ENCODE measurements at places on chromosomes 12 and 14.

DNA sequence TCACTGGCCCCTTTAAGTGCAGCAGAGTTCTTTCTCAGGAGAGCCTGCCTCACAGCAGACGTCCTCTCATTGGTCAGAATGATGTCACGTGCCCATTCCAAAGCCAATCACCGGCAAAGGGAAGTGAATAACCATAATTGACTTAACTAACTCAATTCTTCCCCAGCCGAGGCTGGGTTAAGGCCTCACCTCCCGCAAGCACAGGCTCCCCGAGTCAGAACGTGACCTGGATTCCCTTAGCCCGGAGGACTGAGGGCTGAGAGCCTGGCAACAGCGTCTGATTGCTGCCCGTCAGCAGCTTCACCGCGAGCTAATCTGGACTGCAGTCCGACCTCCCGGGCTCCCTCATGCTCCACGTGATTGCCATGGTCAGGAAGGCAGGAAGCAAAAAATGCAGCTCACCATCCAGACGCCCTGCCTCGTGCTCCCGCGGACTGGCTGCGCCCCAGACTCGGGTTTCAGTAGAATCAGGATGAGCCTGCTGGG, 92.1 kb upstream of the FZD10 start:
- no peak for DNase-seq

GRCh38 chr12:19620222-19620621, 180.9 kb downstream of the AEBP2 start:
- DNase-seq, result no peak

GRCh38 chr12:59859171-59859510, 263.3 kb downstream of the SLC16A7 start:
- no peak for DNase-seq

DNA sequence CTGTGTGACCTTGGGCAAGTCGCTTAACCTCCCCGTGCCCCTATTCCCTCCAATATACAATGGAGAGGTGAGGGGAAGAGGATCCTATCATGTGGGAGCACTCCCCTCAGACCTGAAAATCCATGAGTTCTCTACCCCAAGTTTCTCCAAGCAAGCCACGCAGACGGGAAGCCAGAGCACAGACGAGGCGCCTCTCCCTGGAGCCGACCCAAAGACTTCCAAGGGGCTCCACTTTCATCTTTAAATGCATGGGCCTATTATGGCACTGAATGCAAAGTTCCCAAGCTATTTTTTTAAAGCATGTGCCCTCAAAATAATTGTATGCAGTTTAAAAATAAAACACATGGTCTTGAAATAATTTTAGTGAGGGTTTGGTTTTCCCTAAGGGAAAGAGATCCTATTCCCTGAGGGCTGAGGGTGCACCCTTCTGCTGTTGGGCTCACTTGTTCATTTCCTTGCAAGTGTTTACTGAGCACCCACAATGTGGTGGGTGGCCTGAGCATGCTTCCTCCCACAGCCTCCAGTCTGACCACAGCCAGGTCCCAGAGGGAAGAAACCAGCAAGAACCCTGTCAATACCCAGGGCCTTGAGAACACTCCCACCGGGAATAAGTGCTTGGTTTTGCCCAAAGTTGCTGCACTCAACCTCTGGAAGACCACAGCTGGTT, 14.6 kb downstream of the CMKLR1 start:
- DNase-seq, result no peak

- no peak for DNase-seq
These were observed 3.4 kb upstream of the KRT80 start for GRCh38 chr12:52195065-52195730.

DNA sequence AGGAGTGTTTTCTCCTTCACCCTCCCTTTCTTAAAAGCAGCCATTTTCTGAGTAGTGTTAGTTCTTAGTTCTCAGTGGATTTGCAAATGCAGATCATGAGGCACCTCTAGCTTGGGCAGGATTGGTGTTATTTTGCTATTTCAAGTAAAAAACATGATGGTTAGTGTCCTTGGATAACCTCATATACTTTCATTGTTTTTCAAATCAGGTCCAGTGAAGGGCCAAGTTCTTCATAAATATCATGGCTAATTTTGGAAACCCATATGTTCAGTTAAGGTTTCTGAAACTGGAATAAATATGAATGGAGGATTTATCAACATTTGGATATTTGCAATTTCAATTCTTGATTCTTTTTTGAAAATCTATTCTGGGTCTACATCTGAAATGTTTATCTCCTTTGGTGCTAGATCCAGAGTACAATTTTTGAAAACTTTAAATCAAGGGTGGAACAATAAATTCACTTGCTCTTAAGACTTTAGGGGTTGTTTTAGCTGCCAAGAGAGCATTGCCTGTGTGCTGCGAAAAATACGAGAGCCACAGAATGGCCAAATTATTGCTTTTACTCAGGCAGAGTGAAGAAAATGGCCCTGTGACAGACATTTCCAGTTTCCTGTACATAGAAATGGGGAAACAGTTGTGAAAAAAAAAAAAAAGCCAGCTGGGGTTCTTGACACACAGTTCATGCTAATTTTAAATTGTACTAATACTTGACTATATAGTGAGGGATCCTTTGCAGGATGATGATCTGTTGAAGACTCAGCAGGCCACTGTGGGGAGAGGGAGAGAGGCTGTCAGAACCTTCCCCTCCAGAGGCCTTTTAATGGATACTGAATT, 104.6 kb downstream of the BICD1 start:
- DNase-seq, result no peak

DNA sequence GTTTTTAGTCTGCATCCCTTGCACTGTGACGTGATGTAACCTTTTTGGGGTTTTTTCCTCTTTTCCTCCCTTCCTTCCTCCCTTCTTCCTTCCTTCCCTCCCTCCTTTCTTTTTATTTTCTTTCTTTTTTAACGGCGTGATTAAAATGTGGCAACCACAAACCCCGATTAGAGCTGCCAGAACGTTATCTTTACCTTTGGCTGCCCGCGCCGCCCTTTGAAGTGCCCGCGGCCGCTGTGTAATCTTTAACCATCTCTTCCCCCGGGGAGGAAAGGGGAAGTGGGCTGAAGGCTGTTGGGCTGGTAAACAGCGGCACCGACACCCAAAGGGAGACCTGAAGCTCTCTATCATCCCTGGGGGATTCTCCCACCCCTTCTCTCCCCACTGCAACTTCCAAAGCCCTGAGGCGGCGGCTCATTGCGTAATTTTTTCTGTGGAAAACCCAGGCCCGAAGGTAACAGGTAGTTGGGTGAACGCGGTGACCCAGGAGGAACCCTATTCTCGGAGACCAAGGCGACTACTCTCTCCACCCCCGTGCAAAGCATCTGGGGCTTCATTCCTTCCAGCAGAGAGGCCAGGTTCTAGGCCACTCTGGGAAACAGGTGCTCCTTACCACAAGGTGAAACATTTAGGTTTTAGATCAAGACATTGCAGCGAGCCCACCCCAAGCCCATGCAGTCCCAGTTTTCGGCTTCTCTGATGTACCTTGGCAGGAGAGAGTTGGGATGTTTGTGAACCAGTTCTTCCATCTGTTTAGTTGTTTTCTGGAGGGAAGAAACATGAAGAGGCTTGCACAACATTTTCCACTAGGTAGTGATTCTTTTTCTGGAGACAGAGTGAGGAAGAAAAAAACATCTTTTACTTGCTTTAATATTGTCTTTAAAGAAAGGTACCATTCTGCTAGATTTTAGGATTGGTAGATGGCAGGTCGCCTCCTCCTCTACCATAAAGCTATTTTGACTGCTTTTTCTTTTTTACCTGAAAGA, 1.5 kb downstream of the LGR5 start:
- DNase-seq, result no peak

DNA sequence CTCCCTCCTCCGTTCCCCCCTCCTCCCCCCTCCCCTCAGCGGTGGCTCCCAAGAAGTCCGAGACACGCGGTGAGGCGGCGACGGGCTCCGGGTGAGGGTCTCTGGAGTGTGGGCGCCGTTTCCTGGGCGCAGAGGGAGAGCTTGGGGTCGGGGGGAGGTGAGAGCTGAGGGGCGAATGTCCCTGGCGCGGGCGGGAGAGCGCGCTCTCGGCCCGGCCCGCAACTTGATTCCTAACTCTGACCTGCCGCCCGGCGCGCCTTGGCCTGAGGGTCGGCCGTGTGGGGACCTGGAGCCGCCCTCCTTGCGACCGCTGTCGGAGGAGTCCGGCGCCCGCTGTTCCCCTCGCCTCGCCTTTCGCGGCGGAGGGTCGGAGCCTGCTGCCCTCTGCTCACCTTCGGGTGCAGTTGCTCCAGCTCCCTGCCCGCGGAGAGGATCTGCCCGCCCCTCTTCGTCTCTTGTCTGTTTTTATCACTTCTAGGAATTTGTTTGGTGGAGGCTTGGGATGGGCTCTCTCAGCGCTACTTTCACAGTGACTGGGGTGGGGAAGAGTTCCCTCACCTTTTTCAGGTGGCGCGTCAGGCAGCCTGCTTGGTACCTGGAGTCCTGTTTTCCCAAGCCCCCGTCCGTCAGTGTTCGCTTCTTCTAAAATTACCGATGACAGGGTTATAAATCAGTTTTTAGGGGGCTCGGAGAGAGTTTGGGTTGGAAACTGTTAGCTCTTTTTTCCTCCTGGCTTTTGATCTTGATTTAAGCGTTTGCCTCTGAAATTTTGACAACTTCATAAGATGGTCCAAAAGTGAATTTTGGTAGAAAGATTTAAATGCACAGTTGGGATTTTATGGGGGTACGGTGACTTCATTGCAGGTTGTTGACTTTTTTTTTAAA, 495 bp downstream of the ADIPOR2 start:
- DNase-seq, result no peak

DNA sequence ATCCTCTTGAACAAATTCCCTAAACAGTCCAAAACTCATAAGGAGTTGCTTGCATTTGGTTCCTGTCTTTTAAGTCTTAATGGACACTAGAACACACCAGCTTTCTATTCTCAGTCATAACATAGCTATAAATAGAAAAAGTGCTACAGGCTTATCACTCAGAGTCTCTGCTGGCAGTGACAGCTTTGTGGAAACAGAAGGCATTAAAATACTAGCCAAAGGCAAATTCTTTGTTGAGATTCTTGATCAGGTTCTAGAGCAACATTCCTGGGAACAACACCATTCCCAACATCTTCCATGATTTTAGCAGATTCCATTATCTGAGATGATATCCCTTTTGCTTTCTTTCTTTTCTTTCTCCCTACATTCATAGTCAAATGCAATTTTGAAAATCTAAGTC, 207.7 kb upstream of the PLEKHG7 start:
- DNase-seq, result no peak

- DNase-seq, result no peak
These were observed 26.6 kb upstream of the NRXN3 start for GRCh38 chr14:78143489-78144145.

DNA sequence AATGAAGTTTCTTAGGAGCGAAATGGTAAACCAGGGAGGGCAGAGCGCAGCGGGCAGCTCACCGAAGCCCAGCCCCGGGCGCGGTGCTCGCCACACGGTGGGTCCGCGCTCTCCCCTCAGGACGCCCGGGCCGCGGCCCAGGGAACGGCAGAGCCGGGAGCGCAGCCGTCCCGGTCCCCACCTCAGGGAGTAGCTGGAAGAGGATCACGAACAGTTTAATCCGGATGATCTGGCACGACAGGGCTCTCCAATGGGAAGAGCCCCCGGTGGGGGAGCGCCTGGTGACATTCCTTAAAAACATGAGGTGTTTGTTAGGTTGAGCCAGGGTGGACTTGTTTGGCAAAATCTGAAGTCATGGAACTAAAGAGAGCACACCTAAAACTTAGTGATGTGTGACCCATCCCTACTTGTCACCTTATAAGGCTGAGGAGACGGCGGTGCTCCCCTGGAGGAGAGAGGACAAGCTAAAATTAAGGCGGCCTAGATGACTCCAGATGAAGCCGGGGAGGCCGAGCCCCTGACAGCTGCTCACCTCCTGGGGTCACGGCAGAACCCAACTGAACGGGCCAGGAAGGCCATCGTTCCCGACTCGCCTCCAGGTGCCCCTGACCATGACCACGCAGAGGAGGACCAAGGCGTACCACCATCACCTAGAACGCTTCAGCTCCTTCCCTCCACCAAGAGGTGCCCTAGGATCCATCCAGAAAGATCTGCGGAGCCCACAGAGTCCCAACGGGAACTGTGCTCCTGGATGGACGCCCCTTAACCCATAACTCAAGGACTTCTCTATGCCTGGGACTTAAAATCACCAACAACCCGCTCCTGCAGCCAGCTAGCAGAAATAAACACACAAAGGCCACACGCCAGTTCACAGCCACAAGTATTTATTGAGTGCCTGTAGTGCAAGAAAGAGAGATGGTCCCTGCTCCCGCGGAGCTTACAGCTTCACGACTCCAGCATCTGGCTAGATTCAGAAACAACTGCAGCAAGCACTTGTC, 866 bp upstream of the PITPNM2 start:
- DNase-seq, result no peak

DNA sequence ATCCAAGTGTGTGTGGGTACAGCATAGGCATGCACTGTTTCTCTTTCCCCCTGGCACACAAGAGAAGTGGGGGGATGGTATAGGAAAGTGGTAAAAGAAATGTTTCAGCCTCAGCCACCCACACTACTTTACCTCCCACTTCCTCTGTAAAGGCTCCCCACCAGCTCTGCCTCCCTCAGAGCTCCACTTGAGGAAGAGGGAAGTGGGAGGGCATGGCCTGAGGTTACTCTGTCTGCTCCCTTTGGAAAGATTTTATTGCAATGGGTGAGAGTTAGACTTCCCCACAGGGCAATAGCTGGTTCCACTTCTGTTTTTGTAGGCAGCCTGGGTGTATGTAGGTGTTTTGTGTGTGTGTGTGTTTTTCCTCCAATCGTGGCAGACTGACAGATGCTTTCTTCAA, 145.3 kb downstream of the SSPN start:
- DNase-seq, result no peak

DNA sequence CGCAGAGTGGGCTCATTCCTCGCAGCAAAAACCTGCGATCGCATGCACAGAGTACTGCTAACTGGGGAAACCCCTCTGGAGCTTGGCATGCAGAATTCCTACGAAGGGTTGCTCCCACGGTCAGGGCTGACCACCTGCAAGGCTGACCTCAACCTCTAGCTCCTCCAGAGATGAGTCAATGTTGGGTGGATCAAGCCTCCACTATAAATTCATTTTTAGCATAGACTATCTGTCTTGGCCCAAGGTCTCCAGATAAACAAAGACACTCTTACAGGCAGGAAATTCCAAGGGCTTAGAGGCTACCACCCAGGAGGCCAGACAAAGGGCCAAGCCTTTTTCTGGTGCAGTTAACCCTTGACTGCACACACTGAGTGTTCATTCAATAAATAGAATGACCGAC, 296.5 kb downstream of the TMEM132D start:
- no peak for DNase-seq

DNA sequence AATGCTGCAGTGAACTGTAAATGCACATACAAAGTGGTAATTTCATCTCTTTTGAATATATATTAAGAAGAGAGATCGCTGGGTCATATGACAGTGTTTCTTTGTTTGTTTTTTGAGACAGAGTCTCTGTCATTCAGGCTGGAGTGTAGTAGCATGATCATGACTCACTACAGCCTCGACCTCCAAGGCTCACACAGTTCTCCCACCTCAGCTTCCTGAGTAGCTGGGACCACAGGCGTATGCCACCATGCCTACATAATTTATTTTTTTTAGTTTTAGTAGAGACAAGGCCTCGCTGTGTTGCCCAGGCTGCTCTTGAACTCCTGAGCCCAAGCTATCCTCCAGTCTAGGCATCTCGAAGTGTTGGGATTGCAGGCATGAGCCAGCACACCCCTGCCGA, 62.4 kb upstream of the ACSS3 start:
- no peak for DNase-seq

All from effector CD8-positive, alpha-beta T cell (primary cell).